NCI-H524 (cell line): ENCODE measurements at places on chromosomes 2 and 18.
A peak's percentile ranks its signal among the peaks of the same experiment; 100 is the strongest.

DNA sequence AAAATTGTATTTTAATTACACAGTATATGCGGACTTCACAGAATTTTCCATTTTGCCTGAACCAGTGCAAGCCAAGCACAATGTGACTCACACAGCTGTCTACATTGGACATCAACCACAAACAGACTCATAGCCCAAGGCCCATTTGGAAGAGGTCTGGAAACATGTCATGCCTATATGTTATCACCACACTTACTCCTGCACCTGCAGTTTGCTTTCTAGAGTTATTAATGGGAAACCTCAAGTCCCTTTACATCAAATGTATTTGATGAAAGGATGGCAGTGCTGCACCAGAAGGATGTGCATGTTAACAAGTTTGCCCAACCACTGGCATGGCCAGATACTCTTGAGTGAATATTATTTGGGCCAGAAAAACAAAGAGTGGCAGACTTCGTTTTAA lies 548.9 kb upstream of the CDH2 start:
- no peak for DNase-seq

GRCh38 chr2:108423067-108423466 lies 25.9 kb upstream of the GCC2 start:
- DNase-seq, result no peak

DNA sequence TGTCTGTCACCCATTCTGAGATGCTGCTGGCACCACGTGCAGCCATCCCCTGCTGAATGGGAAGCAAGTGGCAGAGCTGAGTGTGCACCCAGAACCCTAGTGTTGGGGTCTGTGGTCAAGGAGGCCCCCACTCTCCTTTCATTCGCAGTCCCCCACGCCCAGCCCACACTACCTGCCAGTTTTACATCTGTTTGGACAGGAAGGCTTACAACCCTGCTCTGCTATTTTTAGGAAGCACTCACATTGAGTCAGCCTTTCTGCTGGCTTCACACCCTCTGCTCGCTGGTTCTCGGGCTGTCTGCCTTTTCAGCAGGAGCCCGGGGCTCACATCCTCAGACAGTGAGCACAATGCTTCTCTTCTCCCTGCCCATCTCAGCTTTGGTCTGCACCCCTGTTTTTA lies 10.7 kb upstream of the ADCY3 start:
- no peak for DNase-seq

GRCh38 chr18:54829856-54830255 lies 1.6 kb downstream of the RAB27B start:
- DNase-seq, result no peak

DNA sequence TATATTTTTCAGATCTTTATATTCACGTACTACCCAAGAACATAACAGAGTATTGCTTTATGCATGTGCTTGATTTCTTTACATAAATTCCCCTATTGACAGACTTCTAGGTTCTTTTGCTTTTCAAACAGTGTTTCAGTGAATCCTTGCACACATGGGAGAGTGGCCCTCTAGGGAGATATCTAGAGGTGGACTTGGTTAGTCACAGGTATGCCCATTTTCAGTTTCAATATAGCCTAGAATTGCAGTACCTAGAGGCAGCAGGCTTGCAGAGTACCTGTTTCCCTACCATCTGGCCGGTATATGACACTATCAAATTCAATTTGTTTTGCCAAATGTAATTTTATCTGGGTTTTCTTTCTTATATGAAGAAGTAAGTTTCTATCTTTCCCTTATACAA lies 36.8 kb downstream of the EML6 start:
- no peak for DNase-seq

- no peak for DNase-seq
These were observed 11.3 kb downstream of the VPS54 start for GRCh38 chr2:64007924-64008323.

GRCh38 chr18:41974796-41975201 lies 19.8 kb downstream of the PIK3C3 start:
- no peak for DNase-seq

DNA sequence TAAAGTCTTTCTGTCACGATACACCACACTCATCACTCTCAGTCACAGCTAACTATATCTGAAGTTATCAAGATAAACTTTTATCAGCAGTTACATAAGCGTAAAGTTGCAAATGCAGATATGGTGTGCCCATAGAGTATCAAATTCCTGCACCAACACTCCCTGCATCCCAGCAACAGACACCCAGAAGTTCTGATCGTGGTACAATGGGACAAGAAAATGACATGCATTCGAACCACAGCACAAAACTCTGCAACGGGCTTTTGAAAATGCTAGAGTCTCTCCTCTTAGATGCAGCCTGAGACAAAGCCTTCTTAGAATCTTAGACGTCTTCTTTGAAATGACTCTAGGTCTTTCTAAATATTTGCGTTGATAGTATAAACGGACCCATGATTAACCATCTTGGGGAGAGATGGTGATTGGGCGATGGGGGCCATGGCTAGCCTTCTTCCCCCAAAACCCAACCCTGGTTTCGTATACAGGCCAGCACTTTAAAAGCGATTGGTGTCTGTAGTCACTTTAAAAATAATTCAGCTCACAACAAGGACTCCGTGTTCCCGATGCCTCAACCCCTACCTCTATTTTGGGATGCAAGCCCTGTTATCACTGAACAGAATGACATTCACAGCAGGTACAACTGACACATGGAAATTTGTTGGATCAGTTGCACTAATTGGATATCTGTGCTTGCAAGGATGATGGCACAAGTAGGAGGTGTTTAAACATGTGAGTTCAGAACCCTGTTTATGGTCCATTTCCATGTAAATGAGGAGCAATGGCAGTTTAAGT lies 286.6 kb downstream of the MYT1L start:
- no peak for DNase-seq

GRCh38 chr2:24210106-24210455 lies 35.2 kb downstream of the FAM228A start:
- no peak for DNase-seq

- no peak for DNase-seq
These were observed 69.1 kb downstream of the LRRFIP1 start for GRCh38 chr2:237696461-237696860.

GRCh38 chr2:9497017-9497416 lies 22.7 kb downstream of the IAH1 start:
- no peak for DNase-seq

- no peak for DNase-seq
These were observed 129.6 kb downstream of the PMS1 start for GRCh38 chr2:189913821-189914220.

GRCh38 chr2:197514754-197515153 lies 1.1 kb upstream of the MOB4 start:
- peak; percentile 85 for DNase-seq

DNA sequence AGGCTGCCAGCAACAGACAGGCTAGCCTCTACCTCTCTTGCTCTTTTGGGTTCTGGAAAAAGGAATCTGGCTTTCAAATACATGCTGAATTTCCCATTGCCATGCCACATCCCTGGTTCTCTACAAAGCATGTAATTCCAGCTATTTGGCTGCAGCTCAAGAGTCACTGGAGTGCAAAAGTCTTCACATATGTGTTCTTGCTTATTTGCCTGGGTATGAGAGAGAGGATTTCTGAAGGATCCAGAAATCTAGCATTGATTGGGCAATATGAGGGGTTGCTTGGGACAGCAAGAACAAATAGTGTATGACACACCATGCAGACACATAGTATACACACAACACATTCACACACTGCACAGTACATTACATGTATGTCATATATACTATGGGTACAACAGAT lies 30.7 kb upstream of the LGALSL start:
- DNase-seq, result no peak

DNA sequence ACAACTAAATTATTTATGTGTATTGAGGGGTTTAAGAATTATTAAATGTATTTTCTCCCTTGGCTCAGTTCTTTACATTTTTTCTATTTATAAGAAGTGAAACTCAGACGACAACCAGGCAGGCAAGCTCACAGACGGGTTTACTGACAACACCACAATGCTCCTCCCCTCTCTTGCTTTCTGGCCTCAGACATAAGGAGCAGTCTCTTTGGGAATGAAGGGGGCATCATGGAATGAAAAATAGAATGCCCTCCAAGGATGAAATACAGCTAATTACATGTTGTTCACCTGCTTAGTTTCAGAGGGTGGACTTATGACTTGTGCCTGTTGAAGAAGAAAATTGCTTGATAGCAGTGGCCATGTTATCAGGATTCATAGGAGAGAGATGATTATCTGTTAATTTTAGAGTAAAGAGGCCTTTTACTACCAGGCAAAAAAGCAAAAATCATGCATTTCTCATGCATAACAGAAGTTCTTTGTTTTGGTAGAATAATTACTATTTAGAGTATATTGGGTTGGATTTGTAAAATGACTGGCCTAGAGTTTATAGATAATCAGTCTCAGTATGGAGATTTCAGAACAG lies 172.1 kb upstream of the LRRTM1 start:
- DNase-seq, result no peak
